ENCODE measurements at places on chromosomes 4 and X.
A peak's percentile ranks its signal among the peaks of the same experiment; 100 is the strongest.

DNA sequence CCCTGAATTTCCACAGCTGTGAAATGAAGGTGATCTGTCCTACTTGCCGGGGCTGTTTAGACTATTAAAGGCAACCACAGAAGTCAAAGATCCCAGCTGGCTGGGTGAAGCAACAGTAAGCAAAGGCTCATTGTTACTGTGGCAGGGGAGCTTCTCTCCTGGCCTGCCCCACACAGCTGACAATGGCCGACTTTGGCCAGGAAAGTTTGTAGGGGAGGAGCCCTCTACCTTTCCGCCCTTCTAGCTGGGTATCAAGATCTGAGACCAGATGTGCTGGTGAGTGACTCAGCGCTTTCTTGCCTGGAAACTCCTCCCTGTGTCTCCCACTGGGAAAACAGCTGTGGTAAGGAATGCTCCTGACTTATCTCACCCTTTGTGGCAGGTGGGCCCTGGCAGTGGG is 21.1 kb downstream of the RASSF6 start:
- no peak for DNase-seq

DNA sequence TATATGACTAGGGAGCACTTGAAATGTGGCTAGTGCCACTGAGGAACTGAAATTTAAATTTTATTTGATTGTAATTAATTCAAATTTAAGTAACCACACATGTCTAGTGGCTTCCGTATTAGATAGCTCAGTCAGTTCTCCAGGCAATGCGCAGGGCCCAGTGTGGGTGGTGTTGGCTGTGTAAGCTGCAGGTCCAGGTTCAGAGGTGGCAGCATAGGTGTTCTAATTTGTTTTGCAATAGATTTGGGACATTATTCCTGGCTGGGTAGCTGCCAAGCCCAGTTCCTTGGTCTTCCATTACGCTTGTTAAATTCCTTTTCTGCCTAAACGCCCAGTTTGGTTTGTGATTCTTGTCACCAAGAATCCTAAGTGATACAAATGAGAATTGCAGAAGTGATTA is 79.5 kb downstream of the FAM184B start:
- no peak for DNase-seq

DNA sequence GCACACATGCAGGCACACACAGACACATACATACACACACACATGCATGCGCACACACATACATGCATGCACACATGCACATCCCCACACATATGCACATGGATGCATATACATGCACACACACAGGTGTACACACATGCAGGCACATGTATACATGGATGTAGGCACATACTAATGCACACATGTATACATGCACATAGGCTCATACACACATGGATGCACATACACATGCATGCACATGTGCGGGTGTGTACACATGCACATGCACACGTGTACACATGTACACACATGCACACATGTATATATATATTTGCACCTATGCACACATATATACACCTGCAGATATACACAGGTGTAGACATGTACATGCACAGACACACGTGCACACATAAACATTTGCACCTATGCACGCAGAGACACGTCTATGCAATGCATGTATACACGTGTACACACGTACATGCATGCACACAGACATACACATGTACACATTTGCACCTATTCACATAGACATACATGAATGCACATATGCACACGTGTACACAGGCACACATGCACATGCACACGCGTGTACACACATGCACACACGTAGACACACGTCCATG is 4.0 kb downstream of the PLCXD1 start:
- DNase-seq = no peak

DNA sequence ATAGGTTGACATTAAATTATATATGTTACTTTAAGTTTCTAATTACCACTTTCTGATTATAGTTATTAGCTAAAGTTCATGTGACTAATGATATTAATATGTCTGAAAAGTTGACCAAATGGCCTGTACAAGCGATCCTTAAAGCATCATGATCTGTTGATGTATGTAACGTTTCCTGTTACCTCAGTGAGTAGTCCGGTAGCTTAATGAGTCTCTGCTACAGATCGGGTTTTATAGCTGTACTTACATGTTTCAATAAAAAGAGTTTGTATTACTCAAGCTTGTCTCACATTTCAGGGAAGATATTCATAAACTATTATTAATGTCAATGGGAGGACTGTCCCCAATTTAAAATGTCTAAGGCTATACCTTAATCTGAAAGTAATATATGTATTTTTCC is 246.3 kb downstream of the PPP3CA start:
- no peak for DNase-seq

DNA sequence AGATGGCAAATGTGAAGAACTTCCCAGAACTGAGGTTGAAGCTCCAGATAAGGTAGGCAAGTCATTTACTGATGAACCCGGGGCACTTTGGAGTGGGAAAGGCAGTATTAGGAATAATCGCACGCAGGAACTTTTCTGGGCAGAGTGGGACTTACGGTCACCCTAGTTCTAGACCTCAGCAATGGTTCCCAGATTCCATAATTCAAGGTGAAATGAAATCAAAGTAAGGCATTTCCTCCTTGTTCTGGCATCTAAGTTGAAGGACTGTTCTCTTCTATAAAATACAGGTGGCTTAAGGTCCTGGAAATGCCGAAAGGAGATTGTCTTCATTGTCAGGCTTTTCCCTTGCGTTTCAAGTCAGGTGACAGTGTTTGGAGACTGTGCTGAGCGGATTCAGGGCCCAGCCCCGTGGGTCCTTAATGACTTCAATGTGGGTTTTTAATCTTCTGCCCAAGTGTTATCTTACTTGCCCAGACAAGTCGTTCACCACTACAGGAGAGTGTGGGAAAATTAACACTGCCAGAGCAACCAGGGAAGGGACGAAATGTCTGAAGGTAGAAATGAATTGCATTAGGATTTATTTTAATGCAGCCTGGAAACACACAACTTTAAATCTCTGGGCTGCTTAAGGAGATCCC is 52.1 kb upstream of the STOX2 start:
- no peak for DNase-seq

- no peak for DNase-seq
Observed at GRCh38 chr4:121034017-121034416, 38.3 kb downstream of the NDNF start.

GRCh38 chr4:7089213-7089986 is 21.5 kb upstream of the GRPEL1 start:
- no peak for DNase-seq

DNA sequence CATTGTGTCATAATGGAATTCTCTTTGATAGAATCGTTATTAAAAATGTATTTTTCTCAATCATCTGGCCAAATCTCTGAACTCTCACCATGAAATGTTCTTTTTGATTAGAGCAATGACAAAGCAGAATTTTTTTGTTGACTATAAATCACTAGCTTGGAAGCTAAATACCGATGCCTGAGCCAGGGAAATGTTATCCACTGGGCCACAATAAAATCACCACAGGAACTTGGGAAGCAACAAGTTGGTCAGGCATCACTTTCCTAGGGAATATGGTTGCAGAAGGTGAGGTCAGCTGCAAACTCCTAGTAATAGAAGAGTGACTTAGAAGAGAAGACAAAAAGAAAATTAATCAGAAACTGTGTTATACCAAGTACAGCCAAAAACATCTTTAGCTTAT is 60.6 kb upstream of the CFAP47 start:
- no peak for DNase-seq

DNA sequence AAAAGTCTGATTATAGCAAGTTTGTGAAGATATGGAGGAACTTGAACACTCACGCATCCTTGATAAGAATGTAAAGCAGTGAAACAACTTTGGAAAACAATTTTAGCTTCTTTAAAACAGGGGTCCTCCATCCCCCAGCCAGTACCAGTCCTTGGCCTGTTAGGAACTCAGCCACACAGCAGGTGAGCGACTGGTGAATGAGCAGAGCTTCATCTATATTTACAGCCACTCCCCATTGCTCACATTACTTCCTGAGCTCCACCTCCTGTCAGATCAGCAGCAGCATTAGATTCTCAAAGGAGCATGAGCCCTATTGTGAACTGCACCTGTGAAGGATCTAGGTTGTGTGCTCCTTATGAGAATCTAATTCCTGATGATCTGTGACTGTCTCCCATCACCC is 530.3 kb upstream of the PRKX start:
- DNase-seq = no peak

GRCh38 chrX:23662853-23663252 is 4.4 kb upstream of the PRDX4 start:
- peak; percentile 7 for DNase-seq

DNA sequence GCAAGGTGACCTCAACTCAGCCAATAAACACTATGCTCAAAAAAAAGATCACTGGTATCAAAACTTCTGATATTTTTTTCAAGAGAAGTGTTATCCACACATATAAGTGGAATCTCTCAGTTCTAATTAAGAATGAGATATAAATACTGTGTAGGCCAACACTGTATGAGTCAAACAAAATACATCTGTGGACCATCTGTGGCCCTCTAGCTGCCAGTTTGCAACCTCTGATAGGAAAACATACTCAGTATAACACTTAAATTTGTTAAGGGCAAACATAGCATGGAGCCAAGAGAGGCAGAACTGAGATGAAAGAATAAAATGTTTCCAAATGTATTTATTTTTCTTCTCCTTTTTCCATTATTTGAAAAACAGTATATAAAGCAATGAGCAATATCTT is 377.3 kb downstream of the ARAP2 start:
- DNase-seq = no peak

GRCh38 chr4:44720371-44720770 is 6.0 kb downstream of the GNPDA2 start:
- DNase-seq = no peak

GRCh38 chr4:105112274-105112673 is 34.4 kb upstream of the TET2 start:
- no peak for DNase-seq

DNA sequence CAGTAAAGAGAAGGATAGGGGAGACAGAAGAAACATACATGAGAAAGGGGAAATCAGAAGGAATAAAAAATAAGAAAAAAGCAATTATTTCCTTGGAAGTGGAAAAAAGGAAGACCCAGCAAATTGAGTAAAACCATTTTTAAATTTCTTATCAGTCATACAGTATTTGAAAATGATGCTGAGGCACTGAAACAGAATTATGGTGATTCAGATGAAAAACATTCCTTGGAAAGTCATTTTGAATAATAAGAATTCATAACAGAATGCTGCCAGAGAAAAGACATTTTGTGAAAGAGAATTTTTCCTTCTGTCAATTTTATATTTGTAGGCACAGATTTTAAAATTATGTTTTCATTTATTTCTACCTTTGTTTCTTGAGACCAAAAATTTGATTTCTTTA is 895.5 kb upstream of the EPHA5 start:
- DNase-seq = no peak

DNA sequence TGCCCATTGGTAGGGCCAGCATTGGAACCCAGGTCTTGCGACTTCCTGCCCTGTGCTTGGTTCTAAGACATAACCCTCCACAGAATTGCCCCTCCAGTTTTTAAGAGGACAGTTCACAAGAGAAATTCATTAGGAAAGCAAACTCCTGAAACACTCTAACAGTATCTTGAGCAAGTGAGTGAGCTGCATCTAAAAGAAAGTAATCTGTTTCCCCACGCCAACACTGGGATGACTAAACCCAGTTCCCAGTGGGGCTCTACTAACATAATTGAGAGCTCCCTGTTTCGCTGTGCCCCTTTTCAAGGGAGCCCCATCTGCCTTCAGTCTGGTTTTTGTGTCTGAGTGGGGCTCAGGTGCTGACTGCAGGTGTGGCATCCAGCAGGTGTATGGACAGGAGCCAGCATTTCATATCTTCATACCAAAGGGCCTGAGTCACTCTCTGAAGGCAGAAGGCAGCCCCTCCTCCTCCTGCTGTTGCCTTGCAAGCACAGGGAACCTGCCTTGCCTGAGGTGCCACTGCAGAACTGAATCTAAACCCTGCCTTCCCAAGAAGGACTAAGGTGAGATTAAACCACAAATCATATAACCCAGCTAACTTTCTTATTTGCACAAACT is 8.0 kb downstream of the AMOT start:
- DNase-seq = no peak

DNA sequence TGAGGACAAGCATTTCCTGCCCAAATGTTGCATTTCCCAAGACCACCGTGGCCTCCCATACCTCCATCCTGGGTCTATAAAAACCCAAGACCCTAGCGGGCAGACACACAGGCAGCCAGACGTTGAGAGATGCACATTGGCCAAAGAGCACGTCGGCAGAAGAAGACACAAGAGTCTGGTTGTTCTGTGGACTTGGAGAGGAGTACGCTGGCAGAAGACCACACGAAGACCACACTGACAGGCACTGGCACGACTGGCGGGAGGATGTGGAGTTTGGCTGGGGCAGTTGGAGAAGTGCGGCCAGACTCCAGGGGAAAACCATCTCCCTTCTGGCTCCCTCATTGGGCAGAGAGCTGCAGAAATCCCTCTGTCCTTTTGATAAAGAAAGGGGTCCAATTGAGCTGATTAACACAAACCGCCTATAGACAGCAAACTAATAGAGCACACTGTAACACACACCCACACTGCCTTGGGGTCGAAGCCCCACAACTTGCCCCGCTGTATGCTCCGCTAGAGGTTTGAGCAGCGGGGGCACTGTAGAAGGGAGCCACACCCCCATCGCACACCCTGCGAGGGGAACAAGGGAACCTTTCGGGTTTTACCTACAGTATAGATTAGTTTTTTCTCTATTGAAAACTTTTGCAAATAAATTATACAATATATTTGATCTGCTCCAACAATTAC is 376.7 kb upstream of the KLHL4 start:
- DNase-seq = no peak

- DNase-seq = no peak
Observed at GRCh38 chr4:99642725-99643489, 14.7 kb downstream of the C4orf54 start.

GRCh38 chrX:119226446-119226845 is 9.6 kb upstream of the PGRMC1 start:
- no peak for DNase-seq

DNA sequence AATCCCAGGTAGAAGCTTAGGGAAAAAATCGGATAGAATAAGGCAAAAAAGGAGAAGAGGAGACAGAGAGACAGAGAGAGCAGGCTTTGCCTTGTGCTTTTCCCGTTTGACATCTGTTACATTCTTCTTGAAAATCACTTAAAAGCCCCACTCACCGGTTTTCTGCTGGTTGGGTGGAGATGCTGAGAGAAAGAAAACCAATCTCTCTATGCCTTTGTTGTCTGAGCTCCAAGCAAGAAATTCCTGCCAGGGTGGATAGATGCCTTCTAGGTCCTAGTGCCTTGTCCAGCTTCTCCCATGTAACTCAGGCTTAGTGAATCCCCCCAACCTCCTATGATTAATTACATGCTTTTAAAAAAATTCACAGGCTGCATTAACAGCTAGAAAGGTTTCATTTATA is at the start of gene DCX:
Gene DCX, minus strand, starts transcription at position 210 of the 400 bp plus-strand sequence. CDS start 1,794 bp downstream, outside the sequence.
- DNase-seq = no peak

GRCh38 chrX:129600981-129601424 is 53.8 kb downstream of the APLN start:
- DNase-seq = peak; percentile 21

- DNase-seq = no peak
Observed at GRCh38 chrX:104168127-104168526, 1.9 kb downstream of the FAM199X start.

DNA sequence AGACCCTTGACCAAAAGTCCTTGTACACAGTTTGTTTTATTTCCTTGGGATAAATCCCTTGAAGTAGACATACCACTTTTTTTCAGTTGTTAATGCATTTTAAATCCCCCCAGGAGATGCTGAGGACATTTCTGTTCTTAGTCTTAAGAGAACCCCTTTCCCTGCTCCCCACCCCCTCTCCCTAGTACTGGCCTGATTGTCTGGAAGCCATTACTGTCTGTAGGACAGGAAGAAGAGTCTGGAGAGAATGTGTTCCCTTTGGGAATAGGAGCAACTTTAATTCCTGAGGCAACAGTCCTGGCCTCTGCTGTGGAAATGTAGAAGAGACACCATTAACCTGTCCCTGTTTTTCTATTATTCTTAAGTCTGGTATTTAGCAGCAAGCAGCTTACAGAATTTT is 52.3 kb upstream of the TMEM131L start:
- DNase-seq = no peak

GRCh38 chrX:136209751-136210150 is 41.4 kb downstream of the MAP7D3 start:
- DNase-seq = no peak
